BJ (cell line): ENCODE measurements at places on chromosomes 4 and X. TPM values are rescaled to one million over a fixed set of nuclear protein-coding genes. Genes with fewer than 3 reads are reported as not detected.

Gene GUCY1B1
- polyA plus RNA-seq, result 2.2 TPM in 2 replicates

Gene CLNK
- polyA plus RNA-seq, result not detected in 2 replicates

Gene PNMA3
- polyA plus RNA-seq, result 0.09 and 0.13 TPM in 2 replicates

Gene SASH3
- not detected in 2 replicates for polyA plus RNA-seq

Gene SLC49A3
- 1.6 and 2.8 TPM in 2 replicates for polyA plus RNA-seq

Gene XAGE1B
- not detected in 2 replicates for polyA plus RNA-seq

Gene PABPC1L2B
- polyA plus RNA-seq, result not detected in 2 replicates

Gene NPNT
- polyA plus RNA-seq, result not detected in 2 replicates

Gene DNAAF6
- polyA plus RNA-seq, result not detected in 2 replicates

Gene LRAT
- polyA plus RNA-seq, result not detected in 2 replicates

Gene BEX2
- 1.2 and 1.8 TPM in 2 replicates for polyA plus RNA-seq

Gene MAP7D2
- 0.18 and 0.21 TPM in 2 replicates for polyA plus RNA-seq

Gene MMRN1
- not detected in 2 replicates for polyA plus RNA-seq

Gene TLR3
- 0.44 and 0.98 TPM in 2 replicates for polyA plus RNA-seq

Gene TENM3
- 9.2 and 10.8 TPM in 2 replicates for polyA plus RNA-seq

Gene MRPL1
- polyA plus RNA-seq, result 8.3 and 22.5 TPM in 2 replicates

Gene GPRASP2
- polyA plus RNA-seq, result 5.8 and 8.7 TPM in 2 replicates

Gene ARL9
- 0.23 and 0.29 TPM in 2 replicates for polyA plus RNA-seq

Gene HSD17B13
- polyA plus RNA-seq, result 0.07 TPM in 1 of 2 replicates, not detected in the other

Gene TMPRSS11D
- polyA plus RNA-seq, result not detected in 2 replicates

Gene NIPAL1
- 0.60 and 1.0 TPM in 2 replicates for polyA plus RNA-seq

Gene FAM156B
- 28.8 and 49.5 TPM in 2 replicates for polyA plus RNA-seq

Gene ZNF630
- 0.90 and 1.5 TPM in 2 replicates for polyA plus RNA-seq

Gene CYSLTR1
- polyA plus RNA-seq, result not detected in 2 replicates

Gene SLC16A2
- polyA plus RNA-seq, result 61.6 and 67.0 TPM in 2 replicates

Gene LANCL3
- not detected in 2 replicates for polyA plus RNA-seq

Gene STIM2
- 14.4 and 17.8 TPM in 2 replicates for polyA plus RNA-seq

Gene PABPC5
- 0.66 and 0.99 TPM in 2 replicates for polyA plus RNA-seq

Gene TGIF2LX
- polyA plus RNA-seq, result not detected in 2 replicates

Gene F8
- polyA plus RNA-seq, result 2.7 and 3.4 TPM in 2 replicates

Gene CXCL8
- polyA plus RNA-seq, result 1.0 and 1.1 TPM in 2 replicates

Gene GPC4
- polyA plus RNA-seq, result 0.23 and 0.26 TPM in 2 replicates

Gene CASK
- 12.3 and 22.0 TPM in 2 replicates for polyA plus RNA-seq

Gene HPGD
- not detected in 2 replicates for polyA plus RNA-seq

Gene KIT
- 3.3 and 3.6 TPM in 2 replicates for polyA plus RNA-seq

Gene MAGEA10
- polyA plus RNA-seq, result not detected in 2 replicates

Gene CT45A2
- polyA plus RNA-seq, result not detected in 2 replicates

Gene TEC
- 0.20 and 0.28 TPM in 2 replicates for polyA plus RNA-seq

Gene MAGEB17
- polyA plus RNA-seq, result not detected in 2 replicates

Gene FAM184B
- 0.01 and 0.02 TPM in 2 replicates for polyA plus RNA-seq

Gene SLC4A4
- polyA plus RNA-seq, result 1.9 and 3.4 TPM in 2 replicates

Gene PITX2
- polyA plus RNA-seq, result 0.56 and 1.1 TPM in 2 replicates

Gene ATP2B3
- 0.02 TPM in 1 of 2 replicates, not detected in the other for polyA plus RNA-seq
